ENCODE measurements at places on chromosomes 5 and 9. TPM values are rescaled to one million over a fixed set of nuclear protein-coding genes. Genes with fewer than 3 reads are reported as not detected.

- H3K4me1 ChIP-seq: no peaks in the 10 kb centered on the region
- no peak overlapping the region for H3K27ac ChIP-seq
- no peaks in the 10 kb centered on the region for H3K36me3 ChIP-seq
- H3K27me3 ChIP-seq: no peaks in the 10 kb centered on the region
These were observed 176.0 kb upstream of the TLE4 start for GRCh38 chr9:79395755-79396154.

SPINK7 gene
- total RNA-seq: not detected

TMEM252 gene
- total RNA-seq: not detected

- DNase-seq: no peak
- H3K4me1 ChIP-seq: no peaks in the 10 kb centered on the region
These were observed 20.1 kb upstream of the AFAP1L1 start for GRCh38 chr5:149251546-149251945.

ATP10B gene
- 10.0 TPM for total RNA-seq

DNA sequence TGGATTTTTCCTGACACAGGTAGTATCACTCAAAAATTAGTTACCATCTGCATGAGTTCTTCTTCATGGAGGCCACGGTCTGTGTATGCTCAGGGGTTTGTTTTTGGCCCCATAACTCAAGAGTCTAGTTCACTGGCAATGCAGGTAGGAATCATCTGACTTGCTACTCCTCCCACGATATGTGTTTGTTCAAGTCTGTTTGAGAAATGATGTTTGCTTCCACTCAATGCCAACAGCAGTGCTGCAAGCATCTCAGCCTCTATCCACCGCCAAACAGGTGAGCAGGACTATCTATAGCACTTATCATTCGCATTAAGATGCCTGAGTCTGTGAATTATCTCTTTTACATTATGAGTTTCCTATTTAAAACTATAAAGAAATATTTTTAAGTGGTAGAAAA, 264.8 kb upstream of the PTGER4 start:
- H3K4me3 ChIP-seq: no peak overlapping the region
- no peaks in the 10 kb centered on the region for H3K36me3 ChIP-seq
- no peak overlapping the region for H3K27ac ChIP-seq

DNA sequence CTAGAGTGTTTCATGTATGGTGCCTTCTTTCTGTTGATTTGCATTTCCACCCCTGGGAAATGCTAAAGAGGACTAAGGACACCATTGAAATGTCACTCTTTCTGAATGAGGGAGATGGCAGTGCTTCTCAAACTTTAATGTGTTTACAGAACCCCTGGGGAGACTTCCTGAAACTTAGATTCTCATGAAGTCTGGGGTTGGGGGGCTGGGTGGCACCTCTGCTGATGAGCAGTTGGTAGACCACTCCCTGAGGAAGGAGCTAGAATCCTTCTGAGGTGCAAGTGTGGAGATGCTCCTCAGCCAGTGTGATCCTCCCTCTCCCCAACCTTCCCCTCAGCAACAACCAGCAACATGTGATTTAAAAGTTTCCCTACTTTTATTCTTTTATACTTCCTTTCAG, 546.8 kb downstream of the LRRC70 start:
- H3K4me3 ChIP-seq: no peak overlapping the region
- H3K4me1 ChIP-seq: no peaks in the 10 kb centered on the region
- no peak for DNase-seq
- no peaks in the 10 kb centered on the region for H3K27me3 ChIP-seq

SAPCD2 gene
- total RNA-seq: not detected

DNA sequence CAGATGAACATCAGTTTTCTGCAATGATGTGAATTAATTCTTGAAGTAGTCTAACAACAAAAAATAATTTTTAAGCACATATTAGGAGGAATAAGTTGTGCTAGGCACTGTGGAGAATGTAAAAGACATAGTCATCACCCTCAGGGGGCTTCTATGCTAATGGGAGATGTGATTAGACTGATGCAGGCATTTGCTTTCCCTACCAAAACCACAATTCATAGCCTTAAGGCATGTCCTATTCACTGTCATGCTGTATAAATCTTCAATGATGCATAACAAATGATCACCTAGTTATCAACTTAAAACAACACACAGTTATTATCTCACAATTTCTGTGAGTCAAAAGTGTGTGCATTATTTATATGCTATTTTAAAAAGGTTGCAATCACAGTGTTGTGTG, 422.6 kb downstream of the MAN2A1 start:
- DNase-seq: no peak
- no peak overlapping the region for H3K4me3 ChIP-seq
- H3K27me3 ChIP-seq: no peaks in the 10 kb centered on the region
- H3K27ac ChIP-seq: no peak overlapping the region
- H3K36me3 ChIP-seq: no peaks in the 10 kb centered on the region

All from tibial nerve (tissue), 4 donors.